ENCODE measurements at places on chromosomes 1 and 21.

DNA sequence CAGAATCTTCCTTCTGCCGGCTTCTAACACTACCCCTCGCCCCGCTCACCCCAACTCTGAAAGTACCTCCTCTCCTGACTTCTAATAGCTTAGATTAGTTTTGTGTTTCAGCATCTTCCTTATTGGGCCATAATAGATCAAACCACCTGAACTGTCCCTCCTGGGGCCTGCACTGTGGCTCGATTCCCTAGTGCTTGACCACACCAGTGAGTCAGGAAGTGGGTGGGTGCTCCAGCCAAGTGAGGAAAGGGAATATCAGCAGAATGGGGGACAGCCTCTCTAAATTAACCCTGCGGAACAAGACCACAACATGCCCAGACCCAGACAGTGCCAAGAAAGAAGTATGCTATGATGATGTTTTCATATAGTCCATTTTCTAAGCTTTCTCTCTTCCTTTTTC is 8.5 kb downstream of the SERTAD4 start:
- DNase-seq, result no peak

- no peak for DNase-seq
Measured at GRCh38 chr21:33976082-33977016, 60.7 kb upstream of the ATP5PO start.

- no peak for DNase-seq
Measured at GRCh38 chr1:247557926-247558674, 9.2 kb downstream of the GCSAML start.

DNA sequence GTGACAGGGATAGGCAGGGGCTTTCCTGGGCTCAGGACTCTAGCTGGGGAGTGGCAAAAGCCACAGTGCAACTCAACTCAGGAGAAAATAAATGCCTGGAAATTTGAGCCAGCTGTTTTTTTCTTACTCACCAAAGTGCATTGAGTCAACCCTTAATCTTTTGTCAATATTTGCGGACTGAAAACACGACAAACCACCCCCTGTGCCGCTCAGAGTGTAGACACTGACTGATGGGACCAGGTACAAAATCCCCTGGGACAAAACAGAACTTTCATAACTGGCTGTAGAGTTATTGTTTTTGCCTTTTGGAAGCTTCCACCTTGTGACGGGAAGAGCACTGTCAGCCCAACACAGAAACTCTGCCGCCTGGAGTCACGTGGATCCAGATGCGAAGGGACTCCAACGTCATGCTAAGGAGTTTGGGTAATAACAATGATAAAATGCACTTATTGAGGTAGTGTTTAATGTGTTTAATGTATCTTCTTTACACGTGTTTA is 164.6 kb downstream of the PLPP3 start:
- no peak for DNase-seq

GRCh38 chr1:33316601-33317000 is 4.3 kb downstream of the A3GALT2 start:
- DNase-seq, result no peak

- no peak for DNase-seq
Measured at GRCh38 chr1:150863724-150864123, 12.7 kb downstream of the ARNT start.

DNA sequence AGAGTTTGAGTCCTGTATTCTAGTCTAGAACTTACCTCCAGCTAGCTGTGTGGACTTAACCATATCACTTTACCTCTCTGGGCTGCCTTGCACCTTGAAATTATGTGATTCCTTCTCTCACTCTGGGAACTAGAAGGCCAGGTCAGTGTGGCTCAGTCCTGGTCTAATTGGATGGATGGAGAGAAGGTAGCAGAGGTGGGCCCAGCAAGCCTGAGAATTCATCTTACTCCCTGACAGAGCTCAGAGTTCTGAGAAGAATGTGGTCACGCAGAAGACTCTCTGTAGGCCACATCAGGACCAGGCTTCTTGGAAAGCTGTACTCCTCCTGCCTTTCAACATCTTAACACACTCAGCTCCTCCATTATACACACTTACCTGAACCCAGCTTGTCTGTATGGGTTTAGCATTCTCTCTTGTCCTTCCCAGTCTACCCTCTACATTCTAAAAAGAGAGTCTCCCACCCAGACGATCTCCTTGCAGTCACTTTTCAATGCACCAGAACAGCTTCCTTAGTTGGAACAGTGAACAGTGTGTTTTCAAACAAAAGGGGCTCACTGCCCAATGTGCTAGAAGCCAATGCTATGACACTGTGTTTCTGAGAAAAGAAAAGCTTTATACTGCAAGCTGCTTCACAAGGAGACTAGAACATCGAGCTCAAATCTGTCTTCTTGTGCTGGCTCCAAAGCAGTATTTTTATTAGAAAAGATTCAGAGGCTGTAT is 60.5 kb downstream of the CAPN9 start:
- no peak for DNase-seq

DNA sequence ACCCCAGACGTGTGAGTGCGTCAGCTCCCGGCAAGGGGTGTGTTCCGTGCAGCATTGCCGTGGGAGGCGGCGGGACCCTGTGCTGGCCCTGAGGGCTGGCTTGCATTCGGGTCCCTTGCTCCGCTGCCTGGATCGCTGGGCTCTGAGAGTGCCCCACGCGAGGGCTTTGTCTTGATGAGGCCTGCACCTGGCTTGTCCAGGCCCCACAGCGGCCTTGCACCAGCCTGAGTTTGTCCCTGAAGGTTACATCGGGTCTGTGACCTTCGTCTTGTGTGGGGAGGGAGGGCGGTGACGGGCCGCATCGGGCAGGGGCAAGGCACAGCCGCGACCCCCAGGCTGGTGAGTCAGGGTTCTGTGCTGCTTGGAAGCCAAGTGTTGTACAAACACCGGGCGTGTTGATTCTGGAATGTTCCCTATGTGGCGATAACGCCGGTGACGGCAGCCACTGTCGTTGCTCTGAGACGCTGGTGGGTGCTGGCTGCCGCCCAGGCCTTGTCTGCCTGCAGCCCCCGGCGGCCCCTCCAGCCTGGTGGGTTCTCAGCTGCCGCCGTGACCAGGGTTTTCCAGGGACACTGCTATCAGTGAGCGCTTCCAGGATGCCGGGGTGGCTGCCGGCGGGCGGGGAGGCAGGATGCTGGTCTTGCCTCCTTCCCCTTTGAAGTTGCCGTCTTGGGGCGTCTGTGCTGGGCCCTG is 42.9 kb downstream of the SLX9 start:
- no peak for DNase-seq

DNA sequence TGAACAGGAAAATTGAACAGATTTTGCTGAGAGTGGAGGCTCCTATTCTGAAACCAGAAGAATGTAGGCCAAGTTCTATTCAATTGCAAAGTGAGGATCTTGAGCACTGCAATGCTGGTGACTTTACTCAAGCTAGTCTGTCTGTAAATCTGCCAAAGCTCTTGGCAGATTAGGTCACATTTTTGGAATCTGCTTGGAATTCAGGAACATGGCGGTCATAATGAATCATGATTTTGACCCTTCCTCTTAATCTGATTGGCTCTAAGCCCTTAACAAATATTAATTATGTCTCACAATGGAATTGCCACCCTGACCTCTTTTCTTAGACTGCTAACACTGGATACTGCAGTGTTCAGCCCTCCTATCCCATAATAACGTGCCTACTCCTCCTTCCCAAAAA is 7.2 kb upstream of the GNG12 start:
- no peak for DNase-seq

GRCh38 chr1:204505674-204506200 is 10.5 kb upstream of the MDM4 start:
- no peak for DNase-seq

DNA sequence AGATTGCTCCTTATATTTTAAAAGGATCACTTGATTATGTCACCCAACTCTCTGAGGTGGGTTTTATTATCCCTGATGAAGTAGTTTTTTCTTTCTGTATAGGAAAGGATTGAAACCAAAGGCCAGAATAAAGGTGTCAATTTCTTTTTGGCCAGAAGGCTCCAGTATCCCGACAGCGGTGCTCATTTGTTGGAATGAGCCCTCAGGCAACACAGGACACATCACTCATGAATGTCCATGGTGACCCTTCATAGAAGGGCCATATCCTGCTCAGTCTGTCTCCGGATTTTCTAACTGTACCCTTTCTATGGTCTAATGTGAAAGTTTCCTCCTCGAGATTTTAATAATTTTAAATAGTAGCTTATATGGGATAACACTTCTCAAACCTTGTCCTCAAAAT is 171.3 kb upstream of the USP24 start:
- no peak for DNase-seq

- no peak for DNase-seq
Measured at GRCh38 chr1:27116697-27117096, 38.2 kb downstream of the SLC9A1 start.

DNA sequence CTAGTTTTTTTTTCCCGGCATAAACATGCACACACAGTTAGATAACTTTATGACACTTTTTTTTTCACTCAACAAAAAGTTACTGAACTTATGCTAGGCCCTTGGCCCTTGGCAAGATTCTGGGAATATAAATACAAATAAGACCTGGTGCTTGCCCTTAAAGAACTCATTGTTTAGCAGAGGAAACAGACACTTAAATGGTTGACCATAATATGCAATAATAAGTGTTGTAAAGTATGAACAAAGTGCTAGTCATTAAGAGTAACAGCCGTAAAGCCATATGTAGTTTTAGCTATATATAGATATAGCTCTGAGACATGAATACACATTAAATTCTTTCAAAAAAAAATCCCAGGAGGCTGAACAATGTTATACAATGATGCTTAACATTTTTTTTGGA is 198.3 kb downstream of the CYYR1 start:
- no peak for DNase-seq

DNA sequence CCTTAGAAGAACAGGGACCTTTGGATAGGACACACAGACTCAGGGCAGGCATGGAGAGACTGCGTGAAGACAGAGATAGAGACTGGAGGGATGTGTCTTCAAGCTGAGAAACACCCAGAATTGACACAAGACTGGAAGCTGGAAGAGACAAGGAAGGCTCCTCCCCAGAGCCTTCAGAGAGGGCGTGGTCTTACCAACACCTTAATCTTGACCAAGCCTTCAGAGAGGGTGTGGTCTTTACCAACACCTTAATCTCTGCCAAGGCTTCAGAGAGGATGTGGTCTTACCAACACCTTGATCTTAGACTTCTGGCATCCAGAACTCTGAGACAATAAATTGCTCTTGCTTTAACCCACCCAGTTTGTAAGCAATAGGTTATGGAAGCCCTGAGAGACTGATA is 481.4 kb upstream of the VAMP3 start:
- no peak for DNase-seq

- no peak for DNase-seq
Measured at GRCh38 chr1:183590244-183591191, at the start of gene NCF2. TSS of gene NCF2 (minus strand) at chr1:183590459. CDS start at chr1:183590329, 130 bp downstream.

GRCh38 chr1:159012495-159012894 is 2.8 kb downstream of the IFI16 start:
- DNase-seq, result no peak

- DNase-seq, result no peak
Measured at GRCh38 chr1:38191461-38191860, 144.9 kb upstream of the POU3F1 start.

GRCh38 chr1:24641646-24642151 is 1.4 kb upstream of the SRRM1 start:
- DNase-seq, result no peak

GRCh38 chr1:64187646-64188045 is 15.8 kb upstream of the UBE2U start:
- DNase-seq, result no peak

DNA sequence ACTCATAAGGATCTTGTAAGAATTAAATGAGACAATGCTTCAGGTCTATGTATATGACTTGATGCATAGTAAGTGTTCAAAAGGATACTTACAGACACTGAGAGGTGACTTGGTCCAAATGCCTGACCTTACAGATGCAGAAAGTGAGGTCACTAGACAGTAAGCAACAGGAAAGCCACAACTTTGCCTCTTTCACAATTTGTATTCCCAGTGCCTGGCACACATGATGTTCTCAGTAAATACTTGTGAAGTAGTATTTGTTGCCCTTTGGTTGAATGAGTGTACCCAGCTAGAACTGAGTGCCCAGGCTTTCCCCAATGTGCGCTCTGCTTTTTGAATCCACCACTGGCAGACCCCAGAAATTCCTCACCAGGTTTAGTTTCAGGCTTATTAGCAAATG is 105.1 kb downstream of the BEND5 start:
- DNase-seq, result no peak

DNA sequence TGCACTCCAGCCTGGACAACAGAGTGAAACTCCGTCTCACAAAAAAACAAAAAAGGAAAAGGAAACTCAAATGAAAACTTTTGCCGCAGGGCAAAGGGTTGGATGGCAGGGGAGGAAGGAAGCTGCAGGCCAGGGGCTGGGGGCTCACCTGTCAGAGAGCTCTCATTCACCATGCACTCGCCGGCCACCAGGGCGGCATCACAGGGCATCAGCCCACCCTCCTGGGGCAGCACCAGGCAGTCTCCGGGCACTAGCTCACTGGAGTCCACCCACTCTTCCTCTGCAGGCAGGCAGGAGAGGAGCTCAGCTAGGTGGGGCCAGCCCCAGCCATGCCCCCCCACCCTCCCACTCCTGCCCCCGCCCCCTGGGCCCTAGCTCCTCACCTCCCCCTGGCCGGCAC is 11.9 kb downstream of the ATP13A2 start:
- DNase-seq, result no peak

DNA sequence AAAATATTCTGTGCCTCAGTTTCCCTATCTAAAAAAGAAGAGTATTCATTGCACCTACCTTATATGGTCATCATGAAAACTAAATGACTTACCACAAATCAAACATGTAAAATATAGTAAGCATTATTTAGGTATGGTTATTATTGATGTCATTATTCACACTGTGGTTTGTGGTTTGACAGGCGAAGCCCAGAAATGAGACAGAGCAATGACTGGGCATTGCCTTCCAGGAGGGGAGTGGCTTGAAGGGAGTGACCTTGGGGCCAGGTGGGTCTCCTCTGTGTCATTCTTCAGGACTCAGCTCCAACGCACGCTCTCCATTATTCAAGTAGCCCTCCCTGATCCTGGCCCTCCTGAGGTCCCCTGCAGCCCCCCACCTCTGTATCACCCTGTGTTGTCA is 133.7 kb downstream of the DMRTA2 start:
- no peak for DNase-seq

Measured in stimulated activated CD8-positive, alpha-beta memory T cell treated with anti-CD3 and anti-CD28 coated beads, Interleukin-4, amount 100 ng/mL, for 1 hour (primary cell).